ENCODE measurements at places on chromosomes 7 and 10.

GRCh38 chr7:82617156-82617555 lies 173.6 kb upstream of the CACNA2D1 start:
- no peaks in the 10 kb centered on the region for H3K27me3 ChIP-seq
- H3K4me1 ChIP-seq, result no peaks in the 10 kb centered on the region
- DNase-seq, result no peak
- no peaks in the 10 kb centered on the region for H3K36me3 ChIP-seq
- no peak overlapping the region for H3K27ac ChIP-seq

GRCh38 chr7:4265676-4266075 lies 416.4 kb upstream of the FOXK1 start:
- no peaks in the 10 kb centered on the region for H3K27me3 ChIP-seq
- H3K4me3 ChIP-seq, result no peak overlapping the region
- H3K36me3 ChIP-seq, result peaks cover 5% of the 10 kb centered on the region
- H3K27ac ChIP-seq, result no peak overlapping the region

DNA sequence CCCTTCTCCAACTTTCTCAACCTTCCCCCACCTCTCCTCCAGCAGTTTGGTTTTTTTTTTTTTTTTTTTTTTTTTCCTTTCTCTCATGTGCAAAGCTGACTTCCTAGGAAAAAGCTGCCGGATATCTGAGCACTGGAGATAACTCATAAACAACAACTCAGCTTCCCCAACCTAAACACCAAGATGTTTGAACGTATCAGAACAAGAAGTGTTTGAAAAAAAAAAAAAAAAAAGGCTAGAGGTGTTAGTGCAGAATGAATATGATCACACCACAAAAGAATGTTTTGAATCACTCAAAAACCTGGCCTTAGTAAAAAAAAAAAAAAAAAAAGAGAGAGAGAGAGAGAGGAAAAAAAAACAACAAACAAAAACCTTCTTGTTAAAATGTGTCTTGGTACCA lies 11.2 kb downstream of the GATA3 start:
- H3K36me3 ChIP-seq, result no peaks in the 10 kb centered on the region
- no peak overlapping the region for H3K27ac ChIP-seq
- DNase-seq, result no peak
- H3K4me3 ChIP-seq, result no peak overlapping the region

- peaks cover 22% of the 10 kb centered on the region for H3K27me3 ChIP-seq
- peaks cover 22% of the 10 kb centered on the region for H3K4me1 ChIP-seq
- DNase-seq, result no peak
- H3K36me3 ChIP-seq, result no peaks in the 10 kb centered on the region
Observed at GRCh38 chr10:78211561-78212051, 177.9 kb downstream of the RPS24 start.

GRCh38 chr7:132430861-132431822 lies 145.1 kb downstream of the PLXNA4 start:
- DNase-seq, result no peak
- peaks cover 25% of the 10 kb centered on the region for H3K27me3 ChIP-seq
- no peak overlapping the region for H3K27ac ChIP-seq

DNA sequence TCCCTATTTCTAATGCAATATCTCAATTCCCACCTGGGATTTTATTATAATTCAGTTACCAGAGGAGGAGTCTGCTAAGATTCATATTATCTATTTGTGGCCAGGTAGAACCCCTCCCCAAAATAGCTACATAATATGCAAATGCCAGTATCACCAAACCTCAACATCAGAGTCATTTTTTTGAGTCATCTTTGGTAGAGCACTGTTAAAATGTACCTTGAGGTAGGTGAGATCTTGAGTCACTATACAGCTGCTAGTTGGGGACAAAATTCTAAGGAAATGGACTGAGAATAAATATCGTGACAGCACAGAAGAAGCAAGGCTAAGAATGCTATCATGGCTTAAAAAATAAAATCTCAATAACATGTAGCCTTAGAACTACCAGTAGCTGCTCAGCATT lies 4.7 kb upstream of the CRYGN start:
- no peak for DNase-seq
- H3K27me3 ChIP-seq, result peaks cover 31% of the 10 kb centered on the region
- H3K27ac ChIP-seq, result no peak overlapping the region
- peaks cover 3% of the 10 kb centered on the region for H3K4me1 ChIP-seq

DNA sequence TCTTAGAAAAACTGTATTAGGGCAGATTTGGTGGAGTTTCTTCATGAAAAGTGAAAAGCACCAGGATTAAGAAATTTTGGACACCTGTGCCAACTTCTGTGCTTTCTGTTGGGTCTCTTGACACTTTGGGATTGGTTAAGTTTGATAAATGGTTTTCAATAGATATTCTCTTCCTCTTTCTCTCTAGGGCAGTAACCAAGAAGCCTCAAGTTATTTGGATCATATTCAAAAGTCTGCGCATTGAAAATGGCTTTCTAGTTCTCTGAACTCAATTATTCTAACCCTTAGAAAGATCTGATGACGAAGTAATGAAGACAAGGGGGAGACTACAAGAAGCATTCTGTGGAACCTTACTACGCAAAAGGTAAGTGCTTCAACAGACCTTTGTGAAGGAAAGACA lies 144.0 kb upstream of the CCDC6 start:
- H3K36me3 ChIP-seq, result peaks cover 6% of the 10 kb centered on the region
- H3K4me3 ChIP-seq, result no peak overlapping the region
- no peaks in the 10 kb centered on the region for H3K27me3 ChIP-seq
- no peak overlapping the region for H3K27ac ChIP-seq
- H3K4me1 ChIP-seq, result peaks cover 7% of the 10 kb centered on the region

- H3K4me1 ChIP-seq, result peaks cover 26% of the 10 kb centered on the region
- H3K27ac ChIP-seq, result no peak overlapping the region
- no peaks in the 10 kb centered on the region for H3K36me3 ChIP-seq
- DNase-seq, result no peak
Observed at GRCh38 chr7:69243016-69243415, 355.3 kb upstream of the AUTS2 start.

DNA sequence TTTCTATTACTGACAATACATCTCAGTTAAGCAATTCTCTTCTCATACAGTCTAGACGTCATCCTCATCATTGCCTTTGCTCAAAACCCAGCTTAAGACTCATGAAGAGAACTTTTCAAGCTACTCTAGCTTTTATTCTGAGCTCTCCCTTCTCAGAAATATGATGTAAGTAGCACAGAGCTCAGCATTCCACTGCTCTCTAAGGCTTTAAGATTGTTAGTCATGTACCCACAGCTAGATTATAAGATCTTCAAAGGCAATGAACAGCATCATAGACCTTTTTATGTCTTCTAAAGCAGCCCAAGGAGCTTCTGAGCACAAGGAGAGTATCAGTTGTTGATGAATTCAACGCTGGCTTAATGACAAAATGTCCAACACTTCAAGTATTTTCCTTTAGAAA lies 119.3 kb downstream of the NRP1 start:
- no peak overlapping the region for H3K4me3 ChIP-seq
- H3K36me3 ChIP-seq, result peaks cover 25% of the 10 kb centered on the region
- no peak for DNase-seq

DNA sequence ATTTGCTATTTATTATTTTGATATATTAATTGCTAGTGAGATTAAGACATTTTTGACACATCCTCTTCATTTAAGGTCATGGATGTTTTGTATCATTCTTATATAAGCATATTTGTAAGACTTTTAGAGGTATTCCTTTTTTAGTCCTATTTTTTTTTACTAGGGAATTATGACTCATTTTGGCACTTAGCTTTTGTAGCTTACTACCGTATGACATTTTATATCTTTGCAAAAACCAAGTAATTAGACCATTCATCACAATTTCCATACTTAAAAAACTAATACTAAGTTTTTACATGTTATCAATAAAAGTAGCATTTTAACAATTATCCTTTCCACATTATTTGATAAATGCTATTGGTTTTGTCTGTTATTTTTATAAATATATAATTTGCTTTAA lies 41.6 kb downstream of the BMPR1A start:
- DNase-seq, result no peak
- no peaks in the 10 kb centered on the region for H3K27me3 ChIP-seq
- no peak overlapping the region for H3K27ac ChIP-seq
- peaks cover 3% of the 10 kb centered on the region for H3K36me3 ChIP-seq

DNA sequence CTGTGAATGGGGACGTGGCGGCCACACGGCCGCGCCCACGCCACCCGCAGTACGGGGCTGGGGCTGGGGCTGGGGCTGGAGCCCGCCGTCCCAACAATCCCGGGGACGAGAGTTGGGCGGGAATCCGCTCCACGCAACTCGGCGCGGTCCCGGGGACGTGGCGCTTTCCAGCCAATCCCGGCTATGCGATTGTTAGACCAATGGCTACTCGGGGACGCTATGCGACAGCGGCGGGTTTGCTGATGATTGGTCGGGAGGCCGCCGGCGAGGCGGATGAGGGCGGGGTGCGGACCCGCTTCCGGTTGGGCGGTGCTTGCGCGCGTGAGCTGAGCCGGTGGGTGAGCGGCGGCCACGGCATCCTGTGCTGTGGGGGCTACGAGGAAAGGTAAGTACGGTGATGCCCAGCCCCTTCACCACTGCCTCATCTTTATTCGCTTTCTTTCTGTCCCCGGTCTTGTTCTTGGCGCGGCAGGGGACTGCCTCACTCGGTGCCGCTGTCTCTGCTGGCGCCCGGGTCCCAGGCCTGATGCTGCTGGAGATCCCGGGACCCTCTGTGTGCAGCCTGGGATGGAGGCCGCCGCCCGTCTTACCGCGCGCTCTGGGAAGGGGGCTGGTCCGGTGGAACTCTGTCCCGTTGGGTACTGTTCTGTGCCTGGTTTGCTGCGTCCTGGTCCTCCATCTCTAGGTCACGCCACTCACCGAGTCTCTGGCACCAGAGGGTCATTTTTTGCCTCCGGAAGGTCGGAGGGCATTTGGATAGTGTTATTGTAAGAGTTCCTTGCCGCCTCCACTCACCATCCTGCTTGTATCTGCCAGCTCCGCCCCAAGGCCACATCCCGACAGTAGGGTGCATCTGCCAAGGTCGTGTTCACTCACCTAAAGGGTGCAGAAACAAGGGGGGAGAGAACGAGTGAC lies at the start of gene CALU:
Gene CALU, plus strand, starts transcription at position 312 of the 915 bp plus-strand sequence. CDS start 9,225 bp downstream, outside the sequence.
- peak within 1 kb of the TSS; percentile 81 for H3K27ac ChIP-seq
- H3K4me3 ChIP-seq, result peak within 1 kb of the TSS; percentile 91
- no peaks in the 10 kb centered on the region for H3K36me3 ChIP-seq
- peaks cover 12% of the 10 kb centered on the region for H3K4me1 ChIP-seq
